A673 (cell line): ENCODE measurements at places on chromosomes 5 and 9.

- peak; percentile 9 for DNase-seq
Observed at GRCh38 chr9:68979538-68980314, 34.2 kb downstream of the PRKACG start.

DNA sequence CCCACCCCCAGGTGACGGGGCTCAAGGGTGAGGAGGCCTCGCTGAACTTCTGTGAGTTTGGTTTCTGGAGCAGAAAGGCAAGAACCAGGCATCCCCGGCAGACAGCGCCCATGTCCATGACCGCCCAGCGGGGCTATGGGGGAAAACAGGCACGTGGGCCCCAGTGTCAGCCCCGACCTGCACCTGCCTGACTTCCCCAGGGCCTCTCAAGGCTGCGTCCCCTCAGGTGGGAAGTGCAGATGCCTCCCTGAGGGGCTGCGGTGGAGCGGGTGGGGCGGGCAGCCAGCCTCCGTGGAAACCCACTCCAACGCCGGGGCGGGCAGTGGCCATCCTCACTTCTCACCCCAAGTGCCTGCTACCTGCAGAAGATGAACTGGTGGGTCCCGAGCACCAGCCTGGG is 6.9 kb upstream of the CARD9 start:
- no peak for DNase-seq

DNA sequence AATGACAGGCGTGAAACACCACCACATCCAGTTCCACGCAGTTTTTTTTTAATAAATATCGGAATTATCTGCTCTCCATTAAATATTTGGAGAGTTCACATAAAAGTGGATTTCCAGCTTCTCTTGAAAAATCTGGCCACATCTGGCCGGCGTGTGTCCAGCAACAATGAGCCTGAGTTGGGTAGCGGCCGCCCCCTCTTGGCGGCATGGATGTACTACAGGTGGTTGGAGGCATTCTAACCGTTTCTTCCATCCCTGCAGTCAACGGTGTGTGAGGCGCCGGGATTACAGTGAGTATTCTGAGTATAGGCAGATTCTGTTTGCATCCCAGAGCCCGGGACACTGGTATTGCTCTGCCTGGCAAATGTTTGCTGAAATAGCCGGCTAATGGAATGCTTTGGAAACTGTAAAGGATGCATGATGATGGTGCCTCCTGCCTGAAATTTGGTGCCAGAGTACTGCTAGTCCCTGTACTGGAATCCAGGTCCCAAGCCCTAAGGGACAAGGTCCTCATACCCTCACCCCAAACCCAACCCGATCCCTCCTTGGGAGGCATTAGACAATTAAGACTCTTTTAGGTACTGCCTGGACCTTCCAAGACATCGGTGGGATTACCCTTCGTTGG is 13.6 kb upstream of the GM2A start:
- peak; percentile 64 for DNase-seq

DNA sequence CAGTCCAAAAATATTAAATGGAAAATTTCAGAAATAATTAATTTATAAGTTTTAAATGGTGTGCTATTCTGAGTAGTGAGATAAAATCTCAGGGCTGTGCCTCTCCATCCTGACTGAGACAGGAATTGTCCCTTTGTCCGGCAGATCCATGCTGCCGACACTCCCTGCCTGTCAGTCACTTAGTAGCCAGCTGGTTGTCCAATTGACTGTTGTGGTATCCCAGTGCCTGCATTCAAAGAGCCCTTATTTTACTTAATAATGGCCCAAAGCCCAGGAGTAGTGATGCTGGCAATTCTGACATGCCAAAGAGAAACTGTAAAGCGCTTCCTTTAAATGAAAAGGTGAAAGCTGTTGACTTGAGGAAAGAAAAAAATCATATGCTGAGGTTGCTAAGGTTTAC is 157.5 kb downstream of the ENC1 start:
- DNase-seq = no peak

DNA sequence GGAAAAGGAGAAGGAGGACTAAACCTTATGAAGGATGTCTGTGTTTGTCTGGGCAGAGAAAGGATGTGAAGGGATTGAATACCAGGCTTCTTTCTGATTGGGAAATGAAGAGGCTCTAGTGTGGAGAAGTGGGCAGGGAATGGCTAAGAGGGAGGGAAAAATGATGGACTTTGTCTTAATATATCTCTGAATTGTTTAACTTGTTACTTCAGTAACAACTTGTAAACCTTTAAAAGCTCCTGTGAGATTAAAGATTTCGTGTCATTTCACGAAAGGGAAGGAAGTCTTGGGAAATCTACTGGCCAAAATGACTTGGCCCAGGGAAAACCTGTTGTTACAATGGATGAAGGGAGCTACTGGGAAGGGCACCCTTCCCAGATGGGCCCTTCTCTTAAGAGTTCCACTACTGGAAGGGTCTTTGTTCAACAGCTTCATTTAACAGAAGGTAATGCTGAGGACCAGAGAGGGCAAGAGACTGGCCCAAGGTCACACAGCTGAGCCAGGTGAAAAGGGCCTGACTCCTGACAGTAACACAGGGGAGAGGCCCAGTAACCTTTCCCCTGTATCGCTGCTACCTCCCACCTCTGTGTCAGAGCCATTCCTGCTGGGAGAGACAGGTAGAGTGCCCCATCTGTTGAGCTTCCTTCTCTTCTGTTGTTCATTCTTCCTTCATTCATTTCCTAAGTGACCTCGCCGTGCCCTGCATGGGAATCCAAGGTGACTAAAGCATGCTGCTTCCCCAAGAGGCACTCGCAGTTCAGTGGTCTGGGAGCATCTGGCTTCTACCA is 5.1 kb upstream of the TCOF1 start:
- no peak for DNase-seq

GRCh38 chr9:8486095-8486494 is 686.5 kb upstream of the DMAC1 start:
- peak; percentile 40 for DNase-seq

DNA sequence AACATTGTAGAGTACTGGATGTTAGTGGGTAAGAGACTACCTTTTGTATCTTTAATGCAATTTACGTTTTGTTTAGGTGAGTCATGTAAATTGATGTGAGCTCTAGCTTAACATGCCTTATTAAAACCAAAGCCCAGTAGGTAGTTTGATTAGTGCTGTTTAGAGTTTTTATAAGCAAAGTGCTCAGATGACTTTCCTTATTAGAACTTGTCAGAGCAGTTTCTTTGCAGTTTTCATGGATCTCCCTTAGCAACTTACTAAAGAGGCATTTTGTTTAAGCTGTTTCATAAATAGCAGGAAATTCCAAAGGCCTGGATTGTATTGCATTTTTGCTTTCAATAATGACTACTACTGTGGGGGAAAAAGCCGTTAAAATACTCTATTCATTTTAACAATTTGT is 14.5 kb downstream of the ZSWIM6 start:
- peak; percentile 23 for DNase-seq

DNA sequence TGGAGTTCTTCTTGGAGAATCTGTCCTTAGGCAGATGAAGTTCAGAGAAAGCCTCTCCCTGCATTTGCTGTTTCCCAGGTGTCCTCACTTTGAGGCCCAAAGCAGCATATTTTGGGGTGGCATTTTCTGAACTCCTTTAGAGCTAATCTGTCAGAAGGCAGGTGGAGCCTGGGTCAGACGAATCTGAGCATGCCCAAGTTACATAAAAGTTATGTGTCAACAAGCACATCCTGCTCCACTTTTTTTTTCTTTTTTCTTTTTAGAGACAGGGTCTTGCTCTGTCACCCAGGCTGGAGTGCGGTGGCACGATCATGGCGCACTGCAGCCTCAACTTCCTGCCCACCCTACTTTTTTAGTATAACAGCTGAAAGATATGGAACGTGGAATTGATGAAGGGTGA is 41.3 kb upstream of the HSPA9 start:
- DNase-seq = no peak

DNA sequence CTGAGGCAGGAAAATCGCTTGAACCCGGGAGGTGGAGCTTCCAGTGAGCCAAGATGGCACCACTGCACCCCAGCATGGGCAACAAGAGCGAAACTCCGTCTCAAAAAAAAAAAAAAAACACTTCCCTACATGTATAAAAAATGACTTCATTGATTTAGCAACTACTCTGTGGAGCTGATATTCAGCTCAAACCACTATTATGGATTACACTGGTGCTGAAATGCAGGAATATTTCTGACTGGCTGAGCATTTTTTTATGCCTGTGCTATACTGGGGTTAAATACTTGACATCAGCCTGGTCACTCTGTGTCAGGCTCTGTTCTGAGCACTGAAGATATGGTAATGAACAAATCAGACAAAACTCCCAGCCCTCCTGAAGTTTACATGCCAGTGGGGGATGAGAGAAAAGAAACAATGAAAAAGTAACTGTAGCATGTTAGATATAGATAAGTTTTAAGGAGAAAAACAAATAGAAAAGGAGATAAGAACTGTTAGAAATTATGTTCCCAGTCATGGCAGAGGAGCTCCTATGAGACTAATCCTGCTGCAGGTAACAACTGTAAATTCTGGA is 22.6 kb upstream of the TTC39B start:
- DNase-seq = no peak

GRCh38 chr5:23703940-23704855 is 196.8 kb downstream of the PRDM9 start:
- peak; percentile 10 for DNase-seq

- DNase-seq = peak; percentile 4
Observed at GRCh38 chr5:124706729-124707361, 39.6 kb downstream of the ZNF608 start.

- DNase-seq = no peak
Observed at GRCh38 chr9:70580606-70581195, 166.2 kb upstream of the KLF9 start.

GRCh38 chr5:52740007-52740406 is 47.7 kb upstream of the ITGA1 start:
- DNase-seq = peak; percentile 45

DNA sequence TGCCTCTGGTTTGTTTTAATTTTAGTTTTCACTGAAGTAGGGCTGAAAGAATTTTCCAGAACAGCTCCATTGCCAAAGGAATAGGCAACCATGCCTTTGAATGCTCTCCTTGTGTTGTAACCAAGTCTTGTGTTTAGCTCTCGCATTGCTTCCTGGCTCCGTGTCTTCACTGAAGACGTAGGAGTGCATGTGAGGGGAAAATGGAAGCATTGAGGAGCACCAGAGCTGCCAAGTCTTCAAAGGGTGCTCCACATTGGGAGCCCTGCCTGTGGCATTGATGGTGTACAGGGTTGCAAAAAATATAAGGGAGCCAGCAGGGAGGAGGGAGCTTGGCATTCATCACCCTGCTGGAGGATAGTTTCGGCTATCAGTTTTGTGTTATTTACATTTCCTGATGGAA is 86.6 kb downstream of the NTRK2 start:
- no peak for DNase-seq

DNA sequence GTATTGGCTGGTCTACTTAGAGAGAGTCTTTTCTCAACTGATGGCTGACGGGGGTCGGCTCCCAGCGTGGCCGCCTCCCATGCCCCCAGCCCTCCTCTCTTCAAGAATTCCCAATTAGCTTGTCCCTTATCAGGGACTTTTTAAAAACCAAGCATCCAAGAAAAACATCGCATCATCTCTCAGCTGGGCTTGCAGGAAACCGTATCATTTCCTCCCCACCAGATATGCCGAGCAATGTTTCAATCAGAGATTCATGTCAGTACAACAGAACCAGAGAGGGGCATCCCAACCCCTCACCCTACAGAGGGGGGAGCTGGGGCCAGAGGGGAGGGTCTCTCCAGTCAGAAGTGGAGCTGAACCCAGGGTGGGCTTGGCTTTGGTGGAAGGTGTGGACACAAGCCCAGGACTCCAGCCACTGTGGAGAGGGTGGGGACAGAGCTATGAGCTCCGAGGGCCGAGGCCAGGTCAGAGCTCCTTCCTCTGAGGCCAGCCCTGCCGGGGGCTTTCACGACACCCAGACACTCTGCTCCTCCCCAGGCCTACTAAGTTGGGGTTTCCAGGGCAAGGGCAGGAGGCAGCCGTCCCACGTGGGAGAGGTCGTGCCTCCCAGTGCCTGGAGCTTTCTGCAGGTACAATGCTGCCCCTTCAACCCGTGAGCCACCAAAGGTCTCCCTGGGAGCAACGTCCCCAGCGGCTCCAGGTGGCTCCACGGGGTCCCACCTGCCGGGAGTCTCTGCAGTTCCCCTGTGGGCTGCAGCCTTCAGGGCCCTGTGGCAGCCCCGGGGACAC is 39.0 kb upstream of the TMEM250 start:
- no peak for DNase-seq

DNA sequence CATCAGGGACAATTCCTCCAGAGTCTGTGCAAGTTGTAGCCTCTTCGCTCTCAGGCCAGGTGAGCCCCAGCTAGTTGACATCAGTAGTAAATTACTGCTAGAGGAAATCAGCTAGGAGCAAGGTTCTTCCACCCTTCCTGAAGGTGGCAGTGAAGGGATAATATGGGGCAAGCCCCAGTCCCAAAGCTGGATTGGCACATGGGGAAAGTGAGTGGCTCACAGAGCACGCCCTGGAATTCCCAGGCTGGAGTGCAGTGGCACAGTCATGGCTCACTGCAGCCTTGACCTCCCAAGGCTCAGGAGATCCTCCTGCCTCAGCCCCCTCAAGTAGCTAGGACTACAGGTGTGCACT is 82.1 kb downstream of the CYFIP2 start:
- DNase-seq = no peak

- no peak for DNase-seq
Observed at GRCh38 chr9:23287390-23287789, 538.6 kb downstream of the ELAVL2 start.

DNA sequence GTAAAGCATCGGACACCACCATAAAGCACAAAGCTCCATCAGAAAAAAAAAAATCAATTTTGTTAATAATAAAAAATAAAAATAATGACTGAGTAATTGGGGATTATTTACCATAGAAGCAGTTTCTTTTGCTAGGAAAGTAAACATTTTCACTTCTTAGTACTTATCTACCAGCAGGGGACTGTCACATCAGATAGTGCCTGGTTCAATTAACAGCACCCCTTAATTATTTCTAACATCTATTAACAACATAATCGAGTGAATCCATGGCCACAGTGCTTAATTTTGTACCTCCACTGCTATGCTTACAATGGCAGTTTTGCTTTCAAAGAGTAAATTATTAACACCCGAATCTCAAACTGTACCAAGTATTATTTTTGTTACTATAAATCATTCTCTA is 221.7 kb downstream of the SMARCA2 start:
- no peak for DNase-seq

DNA sequence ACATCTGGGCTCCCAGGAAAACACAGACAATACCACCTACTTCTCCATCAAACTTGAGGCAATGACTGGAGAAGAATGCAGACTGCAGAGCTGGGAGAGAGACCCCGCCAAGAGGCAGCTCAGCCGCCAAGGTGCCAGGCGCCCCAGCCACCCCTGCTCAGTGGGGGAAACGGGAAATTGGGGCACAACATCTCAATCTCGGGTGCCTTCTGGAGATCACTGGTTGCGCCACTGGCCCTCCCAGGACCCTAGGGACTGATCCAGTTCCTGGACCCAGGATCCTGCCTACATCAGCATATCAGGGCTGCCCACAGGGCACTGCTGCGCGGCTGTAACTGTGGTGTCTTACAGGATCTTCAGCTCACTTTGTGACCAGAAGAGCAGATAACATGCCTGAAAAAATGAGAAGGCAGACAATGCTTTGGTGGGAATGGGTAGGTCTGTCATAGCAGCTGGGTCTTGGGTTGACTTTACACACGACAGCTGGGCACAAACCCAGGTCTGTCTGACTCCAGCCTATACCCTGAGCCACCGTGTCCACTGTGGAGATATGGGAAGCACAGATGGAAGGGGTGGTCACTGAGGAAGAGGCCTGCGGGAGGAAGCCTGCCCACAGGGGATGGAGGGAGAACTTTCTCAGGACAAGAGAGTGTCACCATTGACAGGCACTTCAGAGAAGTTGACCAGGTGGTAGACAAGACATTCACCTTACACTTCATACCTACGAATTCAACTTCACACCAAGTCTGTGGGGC is 135.2 kb upstream of the RAPGEF1 start:
- no peak for DNase-seq
